ENCODE measurements at places on chromosomes 5 and 9.
A peak's percentile ranks its signal among the peaks of the same experiment; 100 is the strongest.

- peak; percentile 69 for DNase-seq
These were observed 19.9 kb downstream of the SEMA4D start for GRCh38 chr9:89477811-89478630.

- no peak for DNase-seq
These were observed 38.2 kb downstream of the MRPL36 start for GRCh38 chr5:1761453-1761755.

- no peak for DNase-seq
These were observed 133.6 kb upstream of the NR3C1 start for GRCh38 chr5:143537056-143537455.

- no peak for DNase-seq
These were observed 10.5 kb upstream of the TRAF1 start for GRCh38 chr9:120937127-120937526.

- no peak for DNase-seq
These were observed 28.1 kb downstream of the DYNC2I2 start for GRCh38 chr9:128628471-128629048.

GRCh38 chr5:152532714-152533113, 127.6 kb upstream of the NMUR2 start:
- peak; percentile 40 for DNase-seq

- DNase-seq: no peak
These were observed 1.6 kb upstream of the ST6GALNAC4 start for GRCh38 chr9:127918183-127919107.

DNA sequence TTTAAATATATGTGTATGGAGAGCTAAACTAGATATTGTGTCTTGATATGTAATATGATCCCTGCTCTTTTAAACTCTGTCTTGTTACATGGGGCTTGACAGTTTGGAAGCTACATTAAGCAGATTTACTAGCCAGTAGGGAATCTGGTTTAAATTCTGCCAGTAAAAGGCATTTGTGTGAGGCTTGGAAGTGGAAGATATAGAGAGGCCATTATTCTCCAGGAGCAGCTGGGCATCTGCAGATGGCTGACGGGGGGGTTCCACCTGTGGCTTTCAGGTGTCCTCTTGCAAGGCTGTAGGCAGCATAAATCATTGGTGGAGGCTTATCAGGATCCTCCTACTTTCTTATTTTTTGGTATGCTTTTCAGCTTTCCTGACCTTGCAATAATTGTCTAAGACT, 179.1 kb upstream of the FBXL7 start:
- DNase-seq: no peak
